ENCODE measurements at places on chromosomes 6 and 20.

DNA sequence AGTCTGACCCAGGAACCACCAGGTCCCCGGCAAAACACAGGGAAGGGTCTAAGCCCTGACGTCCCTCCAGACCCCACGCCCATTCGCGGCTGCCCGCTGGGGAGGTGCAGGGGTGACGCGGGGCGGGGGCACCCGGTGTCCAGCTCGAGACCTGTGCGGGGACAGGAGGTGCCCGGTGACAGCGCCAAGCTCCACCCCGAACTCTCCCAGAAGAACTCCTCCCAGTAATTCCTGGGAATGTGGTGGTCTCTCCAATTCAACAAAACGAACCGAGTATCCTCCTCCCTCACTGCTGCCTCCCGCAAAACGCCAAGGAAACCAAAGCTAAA is 164.1 kb upstream of the PDE10A start:
- DNase-seq, result no peak

DNA sequence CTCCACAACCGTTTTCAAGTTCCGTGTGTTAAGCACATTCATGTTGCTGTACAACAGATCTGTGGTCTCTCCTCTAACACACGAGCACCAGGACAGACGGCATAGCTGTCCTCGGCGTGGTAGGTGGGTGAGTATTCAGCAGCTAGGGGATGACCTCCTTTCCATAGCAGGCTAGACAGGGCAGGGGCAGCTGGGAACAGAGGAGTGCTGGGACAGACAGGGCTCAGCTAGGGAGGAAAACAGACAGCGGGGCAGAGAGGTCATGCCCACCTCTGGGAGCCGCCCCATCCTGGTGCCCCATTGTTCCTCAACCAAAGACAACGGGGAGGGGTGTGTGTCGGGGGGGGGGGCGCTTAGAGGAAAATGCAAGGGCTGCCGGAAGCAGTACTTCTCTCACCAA is 271.5 kb upstream of the FOXQ1 start:
- no peak for DNase-seq

GRCh38 chr20:6966721-6967120 is 199.2 kb downstream of the BMP2 start:
- DNase-seq, result no peak

- DNase-seq, result peak; percentile 35
Observed at GRCh38 chr6:70371454-70372105, 41.7 kb upstream of the FAM135A start.

DNA sequence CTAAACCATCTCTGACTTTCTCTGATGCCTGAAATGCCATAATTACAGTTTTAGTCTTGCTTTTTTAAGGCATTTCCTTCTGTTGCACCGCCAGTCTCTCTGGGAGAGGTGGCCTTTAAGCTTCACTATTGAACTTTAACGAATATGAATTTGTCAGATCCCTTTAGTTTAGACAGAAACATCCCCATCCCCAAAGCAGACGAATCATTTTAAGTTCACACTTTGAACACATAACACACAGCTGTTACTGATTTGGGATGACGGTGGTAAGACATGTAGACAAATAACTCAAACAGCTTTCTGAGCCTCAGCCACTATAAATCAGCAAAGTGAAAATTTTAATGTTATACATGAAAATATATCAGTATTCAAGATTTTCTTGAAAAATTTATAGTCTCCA is 7.2 kb upstream of the IPCEF1 start:
- no peak for DNase-seq

DNA sequence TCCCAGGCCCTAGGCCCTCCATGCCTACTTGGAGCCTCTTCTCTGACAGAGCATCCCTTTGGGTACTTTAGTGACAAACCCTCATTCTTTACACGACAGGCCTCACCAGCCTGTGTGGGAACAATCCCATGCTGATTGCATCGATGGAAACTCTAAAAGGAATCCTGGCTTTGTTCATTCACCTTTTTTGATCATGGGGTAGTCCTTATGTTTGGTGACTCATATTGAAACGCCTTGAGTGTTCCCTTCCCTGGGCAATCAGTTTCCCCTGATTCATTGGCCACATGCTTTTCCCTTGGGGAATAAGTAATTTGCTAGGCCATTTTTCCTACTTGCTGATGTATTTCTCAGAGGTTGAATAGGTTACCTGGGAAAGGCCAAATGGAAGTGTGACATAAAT is 14.7 kb upstream of the TNFAIP3 start:
- no peak for DNase-seq

DNA sequence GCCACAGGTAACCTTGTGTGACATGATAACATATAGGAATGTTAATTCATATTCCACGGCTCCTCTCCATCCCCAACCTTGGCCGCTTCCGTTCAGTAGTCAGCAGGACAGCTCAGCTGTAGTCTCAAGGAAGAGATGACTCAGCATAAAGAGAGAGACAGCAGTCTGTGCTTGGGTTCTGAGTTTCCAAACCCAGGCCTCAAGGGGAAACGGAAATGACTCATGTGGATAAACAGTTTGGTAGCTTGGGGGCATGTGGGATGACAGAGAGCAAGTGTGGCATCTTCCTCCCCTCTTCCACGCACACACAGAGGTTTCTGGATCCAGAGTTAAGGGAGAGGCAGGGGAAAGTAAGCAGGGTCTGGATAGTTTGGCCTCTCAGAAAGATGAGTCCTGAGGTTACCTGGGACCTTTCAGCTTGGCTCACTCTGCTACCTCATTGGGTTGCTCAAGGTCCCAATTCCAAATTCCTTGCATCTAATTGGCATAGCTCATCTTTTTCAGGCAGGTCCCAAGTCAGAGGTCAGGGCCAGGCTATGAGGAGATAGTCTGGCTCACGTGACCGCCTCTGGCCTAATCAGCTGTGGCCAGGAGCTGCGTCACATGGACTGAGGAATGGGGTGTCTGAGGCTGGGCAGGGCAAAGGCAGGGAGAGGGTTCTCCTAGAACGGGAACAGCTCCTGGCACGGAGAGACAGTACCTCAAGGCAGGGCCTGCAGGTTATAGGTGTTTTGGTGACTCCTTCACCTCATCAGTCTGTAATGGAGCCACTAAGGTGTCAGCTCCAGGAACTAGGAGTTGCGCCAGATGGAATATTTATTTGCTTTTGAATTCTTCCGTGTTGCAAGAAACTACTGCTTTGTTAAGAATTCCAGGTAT is 36.5 kb upstream of the MLN start:
- DNase-seq, result peak; percentile 97

DNA sequence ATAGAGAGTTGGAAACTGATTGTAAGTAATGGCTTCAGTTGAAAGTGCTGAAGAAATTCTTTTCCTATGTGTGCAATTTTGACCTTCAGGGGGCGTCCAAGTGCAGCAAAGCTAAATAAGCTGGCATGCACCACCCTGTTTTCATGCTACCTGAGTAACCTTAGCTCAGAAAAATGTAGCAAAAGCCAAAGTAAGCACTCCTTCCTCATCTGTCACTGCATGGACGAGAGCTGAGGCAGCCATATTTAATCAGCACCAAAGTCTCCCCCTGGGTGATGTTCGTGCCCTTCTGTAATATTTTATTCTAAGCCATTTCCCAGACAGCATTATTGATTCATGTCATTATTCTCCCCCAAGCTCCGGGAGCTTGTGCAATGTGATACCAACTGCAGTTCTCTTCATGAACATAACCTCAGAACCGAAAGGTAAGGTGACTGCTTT is 123.1 kb downstream of the RPS12 start:
- DNase-seq, result no peak

- DNase-seq, result no peak
Observed at GRCh38 chr6:88321306-88321705, 155.2 kb upstream of the CNR1 start.
